Activated CD4-positive, alpha-beta T cell treated with anti-CD3 and anti-CD28 coated beads, Interleukin-2, amount 50 U/mL, for 48 hours (primary cell): ENCODE measurements at places on chromosomes 3 and 15.

DNA sequence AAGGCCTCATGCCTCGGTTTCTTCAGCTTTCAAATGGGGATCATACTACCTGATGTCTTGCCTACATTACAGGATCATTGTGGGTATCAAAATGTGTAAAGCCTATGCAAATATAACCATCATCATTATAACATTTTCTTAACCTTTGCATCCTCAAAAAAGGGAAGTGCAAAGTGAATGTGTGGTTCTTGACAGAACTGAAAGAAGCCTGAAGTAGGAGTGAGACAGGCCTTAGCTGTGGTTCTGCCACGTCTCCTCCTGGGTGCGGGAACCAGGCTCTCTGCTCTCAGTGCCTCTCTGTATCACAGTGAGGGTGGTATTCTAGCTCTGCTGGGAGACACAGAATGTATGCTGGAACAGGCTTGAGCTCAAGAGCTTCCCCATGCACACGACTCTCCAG, 316.9 kb upstream of the ICE2 start:
- DNase-seq: peak; percentile 53

DNA sequence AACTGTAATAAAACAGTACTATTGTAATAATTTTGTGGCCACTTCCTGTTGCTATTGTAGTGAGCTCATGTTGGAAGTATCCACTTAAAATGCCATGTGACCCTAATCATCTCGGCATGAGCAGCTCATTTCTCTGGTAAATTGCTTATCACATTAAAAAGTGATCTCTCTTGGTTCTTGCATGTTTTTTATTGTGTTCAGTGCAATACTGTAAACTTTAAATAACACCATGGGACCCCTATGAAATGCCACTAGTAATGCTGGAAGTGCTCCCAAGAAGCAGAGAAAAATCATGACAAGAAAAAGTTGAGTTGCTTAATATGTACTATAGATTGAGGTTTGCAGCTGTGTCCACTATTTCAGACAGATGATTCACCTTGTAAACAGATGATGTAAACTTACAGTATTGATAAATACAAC, 45.6 kb downstream of the NMD3 start:
- no peak for DNase-seq

GRCh38 chr3:18422972-18423371, 2.2 kb downstream of the SATB1 start:
- no peak for DNase-seq

- DNase-seq: no peak
Observed at GRCh38 chr3:179038216-179038898, 33.3 kb downstream of the ZMAT3 start.
